ENCODE measurements at places on chromosomes 4 and X.
A peak's percentile ranks its signal among the peaks of the same experiment; 100 is the strongest.

DNA sequence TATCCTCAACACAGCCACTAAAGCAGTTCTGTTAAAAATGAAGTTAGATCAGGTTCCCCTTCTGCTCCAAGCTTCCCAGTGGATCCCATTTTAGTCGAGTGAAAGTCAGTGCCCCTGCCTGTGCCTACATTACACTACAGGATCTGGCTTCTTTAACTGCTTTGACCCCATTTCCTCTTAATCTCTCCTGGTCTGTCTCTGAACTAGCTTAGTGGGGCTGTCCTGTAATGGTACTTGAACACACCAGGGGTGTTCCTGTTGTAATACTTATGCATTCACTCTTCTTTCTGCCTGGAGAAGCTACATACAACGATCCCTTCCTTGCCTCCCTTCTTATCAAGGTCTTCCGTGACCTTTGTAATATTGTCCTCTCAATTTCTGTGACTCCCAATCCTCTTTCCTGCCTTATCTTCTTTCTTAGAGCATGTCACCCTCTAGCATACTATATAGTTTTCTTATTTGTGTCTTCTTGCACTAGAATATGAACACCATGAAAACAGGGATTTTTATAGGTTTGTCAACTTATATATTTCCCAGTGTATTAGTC, 16.7 kb downstream of the ARSJ start:
- DNase-seq, result no peak

- no peak for DNase-seq
Measured at GRCh38 chr4:119017636-119018035, 118.0 kb upstream of the MYOZ2 start.

- DNase-seq, result no peak
Measured at GRCh38 chr4:78845472-78845871, 69.3 kb downstream of the BMP2K start.

- peak; percentile 42 for DNase-seq
Measured at GRCh38 chrX:117376460-117376859, 740.1 kb downstream of the KLHL13 start.

- DNase-seq, result no peak
Measured at GRCh38 chr4:53156896-53157295, 209.0 kb downstream of the SCFD2 start.

DNA sequence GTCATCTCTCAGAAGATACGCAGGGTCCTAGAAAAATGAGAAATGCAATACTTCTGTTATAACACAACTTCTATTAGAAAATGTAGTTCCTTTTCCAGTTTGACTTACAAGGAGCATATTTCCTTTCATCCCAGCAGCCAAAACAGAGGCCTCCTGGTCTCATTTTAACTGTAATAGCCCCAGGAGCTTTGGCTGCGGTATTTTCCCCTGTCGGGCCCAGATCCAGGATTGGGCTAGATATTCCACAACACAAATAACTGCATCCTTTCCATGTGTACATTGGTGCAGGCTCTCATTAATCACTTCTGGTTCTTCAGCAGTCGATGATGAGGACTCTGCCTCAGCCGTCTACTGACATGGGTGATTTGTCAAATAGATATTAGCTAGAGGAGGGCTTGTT, 166.1 kb downstream of the TENM3 start:
- DNase-seq, result no peak

GRCh38 chrX:133859860-133860259, 125.5 kb downstream of the GPC3 start:
- DNase-seq, result no peak

Measured in LoVo (cell line).